ENCODE measurements at places on chromosomes 6 and 20. TPM values are rescaled to one million over a fixed set of nuclear protein-coding genes. Genes with fewer than 3 reads are reported as not detected.

DNA sequence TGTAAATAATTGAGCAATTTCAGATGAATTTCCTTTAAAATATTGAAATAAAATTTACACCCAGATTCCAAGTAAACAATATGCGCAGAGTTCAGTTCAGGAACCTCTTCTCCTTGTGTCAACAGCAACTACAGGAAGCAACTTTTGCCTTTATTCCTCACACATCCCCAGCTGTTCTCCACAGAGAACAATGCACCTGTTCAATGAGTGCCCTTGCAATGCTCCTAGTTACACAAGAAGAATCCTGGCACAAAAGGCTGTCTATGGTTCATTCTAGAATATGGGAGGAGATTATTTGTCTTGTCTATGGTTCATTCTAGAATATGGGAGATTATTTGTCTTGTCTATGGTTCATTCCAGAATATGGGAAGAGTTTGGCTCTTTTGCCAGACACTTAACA, 454.9 kb downstream of the BTBD3 start:
- no peak overlapping the region for H3K4me3 ChIP-seq
- DNase-seq, result no peak
- no peaks in the 10 kb centered on the region for H3K27me3 ChIP-seq
- no peak overlapping the region for H3K27ac ChIP-seq

- no peaks in the 10 kb centered on the region for H3K27me3 ChIP-seq
- H3K36me3 ChIP-seq, result no peaks in the 10 kb centered on the region
- H3K4me1 ChIP-seq, result no peaks in the 10 kb centered on the region
- DNase-seq, result no peak
Observed at GRCh38 chr6:50030777-50031562, 9.2 kb upstream of the DEFB110 start.

- DNase-seq, result no peak
- H3K36me3 ChIP-seq, result no peaks in the 10 kb centered on the region
- H3K27ac ChIP-seq, result no peak overlapping the region
- H3K4me3 ChIP-seq, result no peak overlapping the region
- no peaks in the 10 kb centered on the region for H3K4me1 ChIP-seq
Observed at GRCh38 chr6:91694016-91694654, 1107.3 kb upstream of the MAP3K7 start.

DNA sequence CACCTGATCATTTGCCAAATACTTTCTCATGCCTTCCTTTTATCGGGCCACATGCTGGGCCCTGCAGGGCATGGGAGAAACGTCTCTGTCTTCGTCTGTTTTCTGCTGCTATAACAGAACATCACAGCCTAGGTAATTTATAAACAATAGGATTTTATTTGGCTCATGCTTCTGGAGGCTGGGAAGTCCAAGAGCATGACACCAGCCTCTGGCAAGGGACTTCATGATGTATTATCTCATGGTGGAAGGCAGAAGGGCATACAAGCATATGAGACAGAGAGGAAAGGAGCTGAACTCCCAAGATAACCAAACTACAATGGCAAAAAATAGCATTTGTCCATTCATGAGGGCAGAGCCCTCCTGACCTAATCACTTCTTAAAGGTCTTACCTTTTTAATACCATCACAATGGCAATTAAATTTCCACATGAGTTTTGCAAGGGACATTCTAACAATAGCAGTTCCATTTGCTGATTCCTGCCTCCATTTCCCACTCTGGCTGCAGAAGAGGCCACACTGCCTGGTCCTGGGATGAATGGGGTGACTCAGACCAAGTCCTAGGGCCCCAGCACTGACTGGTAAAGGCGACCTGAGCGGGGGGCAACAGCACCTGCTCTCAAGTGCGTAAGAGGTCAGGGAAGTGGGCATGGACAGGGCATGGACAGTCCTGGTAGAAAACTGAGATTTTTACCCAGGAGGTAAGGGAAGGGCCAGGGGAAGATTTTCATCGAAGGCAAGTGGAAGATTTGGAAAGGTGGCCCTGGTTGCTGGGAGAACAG, 5.1 kb upstream of the ZBP1 start:
- DNase-seq, result no peak
- no peaks in the 10 kb centered on the region for H3K27me3 ChIP-seq
- H3K36me3 ChIP-seq, result no peaks in the 10 kb centered on the region
- H3K27ac ChIP-seq, result no peak overlapping the region
- H3K4me3 ChIP-seq, result no peak overlapping the region
- H3K4me1 ChIP-seq, result peaks cover 12% of the 10 kb centered on the region

- no peak for DNase-seq
- H3K27me3 ChIP-seq, result no peaks in the 10 kb centered on the region
- no peak overlapping the region for H3K4me3 ChIP-seq
- H3K4me1 ChIP-seq, result peaks cover 13% of the 10 kb centered on the region
- H3K27ac ChIP-seq, result no peak overlapping the region
- H3K36me3 ChIP-seq, result no peaks in the 10 kb centered on the region
Observed at GRCh38 chr6:34795836-34796425, 4.0 kb downstream of the BLTP3A start.

DNA sequence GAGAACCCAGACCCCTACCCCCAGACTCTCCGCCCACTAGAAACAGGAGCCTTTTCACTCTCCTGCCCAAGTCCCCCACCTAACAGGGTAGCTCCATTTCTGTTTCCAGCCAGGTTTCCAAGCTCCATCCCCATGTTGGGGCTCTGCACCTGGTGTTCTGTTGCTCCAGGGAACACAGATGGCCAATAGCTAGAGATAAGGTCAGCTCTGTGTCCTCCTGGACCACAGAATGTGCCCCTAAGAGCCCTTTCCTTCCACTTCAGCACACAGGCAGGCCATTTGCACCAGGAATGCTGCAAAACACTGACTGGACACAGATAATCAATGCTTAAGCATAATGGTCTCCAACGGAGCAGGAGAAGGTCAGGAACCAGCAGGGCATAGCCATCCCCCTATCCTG, 159.4 kb downstream of the QRSL1 start:
- H3K27me3 ChIP-seq, result no peaks in the 10 kb centered on the region
- no peaks in the 10 kb centered on the region for H3K4me1 ChIP-seq
- H3K4me3 ChIP-seq, result no peak overlapping the region
- no peak overlapping the region for H3K27ac ChIP-seq
- DNase-seq, result no peak
- H3K36me3 ChIP-seq, result no peaks in the 10 kb centered on the region

GRCh38 chr6:40268614-40269013, 318.6 kb downstream of the LRFN2 start:
- no peak for DNase-seq
- no peak overlapping the region for H3K27ac ChIP-seq
- H3K4me3 ChIP-seq, result no peak overlapping the region
- H3K27me3 ChIP-seq, result no peaks in the 10 kb centered on the region
- no peaks in the 10 kb centered on the region for H3K36me3 ChIP-seq

Gene SPATA25
- total RNA-seq, result 15.8 TPM

Gene OXT
- not detected for total RNA-seq

Gene RAET1L
- not detected for total RNA-seq

Gene PRKN
- total RNA-seq, result 4.4 TPM

Gene PXDC1
- 54.9 TPM for total RNA-seq
